ENCODE measurements at places on chromosomes 12 and 14. TPM values are rescaled to one million over a fixed set of nuclear protein-coding genes. Genes with fewer than 3 reads are reported as not detected.

Gene BDKRB2
- 182 TPM for polyA plus RNA-seq

Gene C12orf60
- polyA plus RNA-seq = 0.57 TPM

Gene SLC5A8
- not detected for polyA plus RNA-seq

Gene IGF1
- polyA plus RNA-seq = 0.10 TPM

- DNase-seq = no peak
These were observed 20.3 kb downstream of the RHOF start for GRCh38 chr12:121773011-121773777.
